GM12892 (cell line): ENCODE measurements at places on chromosomes 1 and 21.

- DNase-seq, result no peak
Observed at GRCh38 chr1:52007215-52008002, 16.9 kb upstream of the RAB3B start.

- DNase-seq, result no peak
Observed at GRCh38 chr1:153395136-153395685, 4.3 kb upstream of the S100A8 start.

GRCh38 chr1:95325349-95325748 lies 91.3 kb downstream of the RWDD3 start:
- no peak for DNase-seq

DNA sequence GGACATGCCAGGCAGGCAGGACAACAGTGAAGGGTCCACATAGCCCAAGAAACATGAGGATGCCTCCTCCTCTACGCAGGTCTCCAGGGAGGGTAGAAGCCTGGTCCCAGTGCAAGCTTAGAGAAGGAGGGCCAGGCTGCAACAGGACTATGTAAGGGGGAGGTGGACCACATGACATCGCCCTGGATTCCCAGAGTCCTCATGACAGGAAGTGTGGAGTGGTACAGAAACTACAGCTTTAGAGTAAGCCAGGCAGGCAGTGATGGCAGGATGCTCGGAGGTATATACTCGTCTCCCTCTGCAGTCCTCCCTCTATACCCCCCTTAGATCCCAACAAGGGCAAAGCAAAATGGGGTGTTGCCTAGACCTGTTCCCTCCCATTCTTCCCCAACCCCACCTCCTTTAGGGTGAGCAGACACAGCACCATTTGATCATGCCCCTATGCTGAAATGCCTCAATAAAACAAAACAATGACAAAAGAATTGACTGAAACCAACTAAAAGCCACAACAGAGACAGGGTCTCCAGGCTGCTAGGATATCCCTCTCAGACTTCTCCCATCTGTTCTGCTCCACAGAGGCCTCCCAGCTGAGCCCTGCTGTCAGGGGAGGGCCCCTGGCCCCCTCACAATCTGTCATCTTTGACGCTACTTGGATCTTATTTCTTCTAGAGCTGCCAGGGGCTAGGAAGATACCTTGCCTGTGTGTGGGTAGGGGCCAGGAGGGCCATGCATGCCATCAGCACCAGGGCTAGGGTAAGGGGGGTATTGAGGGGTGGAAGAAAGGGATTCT lies 13.1 kb downstream of the FAM78B start:
- no peak for DNase-seq

GRCh38 chr1:238916828-238917227 lies 469.5 kb upstream of the CHRM3 start:
- DNase-seq, result no peak

DNA sequence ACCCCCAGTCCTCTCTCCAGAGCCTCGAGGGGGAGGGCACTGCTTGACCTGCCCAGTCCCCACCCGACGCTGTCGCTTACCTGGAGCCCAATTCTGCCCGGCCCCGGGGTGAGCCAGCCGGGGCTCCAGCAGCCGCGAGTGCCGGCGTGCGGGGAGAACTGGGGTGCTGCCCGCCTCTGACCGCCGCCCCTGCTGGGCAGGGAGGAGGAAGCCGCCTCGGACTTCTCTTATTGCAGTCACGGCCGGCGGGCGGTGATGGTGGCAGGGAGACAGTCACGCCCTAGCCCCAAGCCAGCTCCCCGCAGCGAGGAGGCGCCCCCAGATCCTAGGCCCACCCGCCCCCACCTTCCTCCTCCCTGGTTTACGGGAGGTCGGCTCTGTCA lies at the start of gene FGR:
TSS of gene FGR (minus strand) at position 201 of the 383 bp plus-strand sequence. CDS start 11,269 bp downstream, outside the sequence.
- DNase-seq, result no peak

DNA sequence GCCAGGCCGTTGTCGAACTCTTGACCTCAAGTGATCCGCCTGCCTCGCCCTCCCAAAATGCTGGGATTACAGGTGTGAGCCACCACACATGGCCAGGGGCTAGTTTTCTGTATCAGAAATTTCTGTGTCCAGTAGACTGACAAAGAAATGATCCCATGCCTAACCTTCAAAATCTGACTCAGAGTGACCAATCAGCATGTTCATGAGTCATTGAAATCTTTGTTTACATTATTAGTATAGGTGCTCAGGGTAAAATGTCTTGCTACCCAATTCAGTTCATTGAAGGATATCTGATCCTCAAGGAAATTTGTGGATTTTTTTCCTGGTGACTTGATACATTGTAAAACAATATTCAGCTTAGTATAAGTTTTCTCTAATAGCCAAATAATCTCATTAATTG lies 11.0 kb upstream of the LDLRAD2 start:
- DNase-seq, result no peak

DNA sequence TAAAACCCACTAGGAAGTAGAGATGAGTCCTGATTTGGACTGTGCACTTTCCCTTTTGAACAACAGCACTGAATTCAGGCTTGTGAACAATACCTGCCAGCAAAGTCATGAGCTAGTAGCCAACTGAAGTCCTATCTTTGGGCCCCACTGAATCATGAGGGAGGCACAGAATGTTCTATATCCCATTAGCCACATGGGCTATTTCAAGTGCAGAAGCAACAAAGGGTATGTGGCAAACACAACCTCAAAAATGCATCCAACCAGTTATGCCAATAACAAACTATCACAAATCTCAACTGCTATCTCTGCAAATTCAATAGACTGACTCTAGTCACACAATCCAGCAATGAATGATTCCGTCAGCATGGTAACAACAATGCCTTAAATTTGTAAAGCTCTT lies 276.0 kb downstream of the MRPL39 start:
- no peak for DNase-seq

- no peak for DNase-seq
Observed at GRCh38 chr1:243507672-243508302, 251.9 kb downstream of the SDCCAG8 start.

DNA sequence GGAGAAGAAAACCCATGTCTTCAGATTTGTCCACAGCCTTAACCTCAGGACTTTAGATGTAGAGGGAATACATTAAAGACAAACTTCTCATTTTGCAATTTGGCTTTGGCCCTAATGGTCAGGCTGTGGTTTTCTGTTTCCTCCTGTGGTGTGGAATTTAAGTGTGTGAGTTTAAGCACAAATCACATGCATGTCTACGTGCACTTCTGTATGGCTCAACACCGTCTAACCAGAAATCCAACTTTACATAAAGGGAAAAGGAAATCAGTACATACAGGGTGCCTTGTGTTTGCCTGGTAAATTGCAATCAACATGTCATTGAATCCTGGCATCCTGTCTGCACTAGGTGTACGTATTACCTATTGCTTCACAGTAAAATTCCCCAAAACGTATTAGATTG lies 1.2 kb upstream of the ZNF124 start:
- no peak for DNase-seq

GRCh38 chr1:236836157-236836556 lies 41.1 kb downstream of the MTR start:
- no peak for DNase-seq

GRCh38 chr1:199403531-199404116 lies 623.9 kb upstream of the NR5A2 start:
- no peak for DNase-seq

DNA sequence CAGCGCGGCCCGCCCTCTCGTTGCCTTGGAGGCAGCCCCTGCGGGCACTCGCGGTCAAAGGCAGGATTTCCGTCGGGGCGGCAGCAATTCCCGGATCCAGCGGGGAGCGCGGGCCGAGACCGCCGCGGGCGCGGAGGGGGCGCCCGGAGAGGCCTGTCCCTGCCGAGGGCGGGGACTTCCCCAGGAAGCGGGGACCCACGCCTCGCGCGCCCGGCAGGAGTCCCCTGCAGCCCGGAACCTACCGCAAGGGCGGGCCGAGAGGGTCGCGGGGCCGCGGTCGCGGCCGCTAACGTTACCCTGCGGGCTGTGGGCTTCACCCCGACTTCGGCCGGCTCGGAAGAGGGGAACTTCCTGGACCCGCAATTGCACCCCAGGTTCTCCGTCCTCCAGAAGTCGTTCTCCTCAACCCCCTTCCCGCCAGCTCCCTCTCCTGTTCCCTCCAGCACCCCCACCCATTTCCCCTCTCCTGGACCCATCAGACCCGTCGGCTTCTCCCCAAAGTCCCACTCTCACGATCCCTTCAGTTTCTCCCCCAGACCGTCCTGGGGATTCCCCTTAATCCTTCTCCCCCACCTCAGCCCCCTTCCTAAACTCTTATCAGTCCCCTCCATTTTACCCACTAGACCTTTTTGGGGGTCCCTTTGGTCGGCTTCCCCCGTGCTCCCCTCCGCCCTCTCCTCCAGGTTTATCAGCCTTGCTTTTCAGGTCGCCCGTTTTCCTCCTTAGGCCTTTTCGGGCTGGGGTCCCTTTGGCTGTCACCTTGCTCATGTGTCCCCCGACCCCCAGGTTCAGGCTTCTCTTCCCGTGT lies 604 bp downstream of the FGR start:
- no peak for DNase-seq

DNA sequence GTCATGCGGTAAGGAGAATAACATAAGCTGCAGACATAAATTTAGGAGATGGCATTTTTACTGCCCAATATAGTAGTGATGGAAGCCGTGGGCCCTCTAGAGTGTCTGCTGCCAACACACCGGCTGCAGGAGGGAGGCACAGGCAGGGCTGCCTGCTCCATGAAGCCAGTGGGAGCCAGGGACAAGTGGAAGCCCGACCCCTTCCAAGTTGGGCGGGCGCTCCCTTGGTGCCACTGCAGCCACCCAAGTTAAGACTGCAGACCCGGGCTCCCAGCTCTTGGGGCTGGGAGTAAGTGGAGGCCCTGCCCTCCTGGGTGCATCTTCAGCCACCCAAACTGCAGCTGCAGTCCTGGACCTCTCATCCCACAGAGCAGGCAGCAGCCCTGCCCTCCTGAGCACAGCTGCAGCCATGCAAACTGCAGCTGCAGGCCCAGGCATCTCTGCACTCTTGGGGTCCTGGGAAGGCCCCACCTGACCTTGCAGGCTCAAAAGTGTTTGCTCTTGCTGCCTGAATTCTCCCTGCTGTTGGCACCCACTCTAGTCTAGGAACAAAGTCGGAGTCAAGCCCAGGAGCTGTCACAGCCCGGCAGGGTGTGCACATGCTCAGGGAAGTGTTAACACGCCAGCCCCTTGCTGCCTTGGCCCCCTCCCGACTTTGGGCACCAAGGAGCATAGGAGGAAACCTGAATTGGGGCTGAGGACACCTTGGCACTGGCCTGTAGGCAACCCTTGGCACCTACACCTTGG lies 437.2 kb upstream of the PRMT6 start:
- no peak for DNase-seq

DNA sequence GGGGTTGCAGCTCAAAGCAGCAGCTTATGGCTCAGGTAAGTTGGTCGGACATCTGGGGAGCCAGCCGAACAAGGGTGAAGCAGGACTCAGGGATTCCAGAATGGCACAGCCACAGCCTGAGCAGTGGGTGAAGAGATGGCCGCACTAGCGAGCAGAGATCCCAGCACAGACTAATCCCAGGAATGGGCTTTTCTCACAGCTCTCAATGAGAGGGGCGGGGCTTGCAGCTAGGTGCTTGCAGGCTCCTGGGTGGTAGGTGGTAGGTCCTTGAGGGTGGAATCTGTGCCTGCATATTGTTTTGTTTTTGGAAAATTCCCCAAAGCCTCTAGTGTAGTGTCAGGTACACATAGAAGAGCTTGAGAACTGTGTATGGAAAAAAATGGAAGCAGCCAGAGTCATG lies 9.0 kb downstream of the KIAA0040 start:
- DNase-seq, result no peak

GRCh38 chr1:109466452-109467300 lies at the start of gene SYPL2:
Gene SYPL2 (plus strand): TSS chr1:109466546. CDS start chr1:109466844, 298 bp downstream.
- no peak for DNase-seq

DNA sequence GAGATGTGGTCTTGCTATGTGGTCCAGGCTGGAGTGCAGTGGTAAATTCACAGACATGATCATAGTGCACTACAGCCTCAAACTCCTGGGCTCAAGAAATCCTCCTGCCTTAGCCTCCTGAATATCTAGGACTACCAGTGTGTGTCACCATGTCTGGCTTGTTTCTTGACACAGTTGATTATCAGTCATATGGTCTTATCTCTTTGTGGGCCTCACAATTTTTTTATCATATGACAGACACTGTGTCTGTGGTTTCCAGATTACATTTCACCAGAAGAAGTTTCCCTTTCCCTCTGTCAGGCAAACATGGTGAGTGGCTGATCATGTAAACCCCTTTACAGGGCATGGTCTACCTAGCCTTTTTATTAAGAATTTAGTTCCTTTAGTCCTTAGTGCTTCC lies 96.1 kb downstream of the HFM1 start:
- DNase-seq, result no peak

- DNase-seq, result no peak
Observed at GRCh38 chr1:173239058-173239457, 31.9 kb upstream of the TNFSF4 start.

GRCh38 chr1:85102479-85102878 lies 54.2 kb upstream of the MCOLN3 start:
- no peak for DNase-seq

- DNase-seq, result no peak
Observed at GRCh38 chr21:34511787-34512455, at the start of gene KCNE1. Gene KCNE1 (minus strand): TSS chr21:34512210. CDS start chr21:34449634, 62,576 bp downstream.

DNA sequence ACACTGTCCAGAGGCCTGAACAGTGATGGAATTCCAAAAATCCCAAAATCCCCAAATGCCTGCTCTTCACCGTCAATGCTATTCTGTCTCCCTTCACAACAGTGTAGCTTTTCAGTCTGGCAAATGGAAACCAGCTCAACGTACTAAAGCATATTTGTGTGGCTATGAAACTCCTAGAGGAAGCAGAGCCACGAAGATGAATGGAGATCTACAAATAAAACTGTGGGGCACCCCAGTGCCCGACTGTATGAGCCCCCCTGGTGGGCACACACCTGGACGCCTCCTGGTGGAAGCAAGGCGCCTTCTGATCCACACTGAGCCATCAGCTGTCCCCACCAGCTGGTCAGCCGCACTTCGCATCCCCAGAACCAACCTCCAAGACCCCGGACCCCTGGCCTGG lies 129.1 kb upstream of the SOD1 start:
- no peak for DNase-seq

DNA sequence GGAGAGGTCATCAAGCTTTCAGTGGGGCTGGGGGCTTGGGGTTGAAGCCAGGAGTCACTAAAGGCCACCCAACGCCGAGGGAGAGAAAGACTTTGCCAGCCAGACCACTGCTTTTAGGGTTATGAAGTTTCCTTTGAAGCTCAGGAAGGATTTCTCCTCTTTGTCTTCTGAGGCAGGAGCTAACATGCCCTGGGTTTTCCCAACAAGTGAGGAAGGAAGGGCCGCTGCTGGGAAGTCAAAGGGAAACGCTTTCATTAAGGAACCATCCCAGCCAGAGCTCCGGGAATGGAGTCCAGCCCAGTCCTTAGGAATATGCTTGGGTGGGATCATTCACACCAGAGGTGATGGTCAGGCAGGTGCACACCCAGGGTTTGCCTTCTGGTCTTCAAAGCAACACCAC lies 436.9 kb downstream of the PRDM2 start:
- no peak for DNase-seq

DNA sequence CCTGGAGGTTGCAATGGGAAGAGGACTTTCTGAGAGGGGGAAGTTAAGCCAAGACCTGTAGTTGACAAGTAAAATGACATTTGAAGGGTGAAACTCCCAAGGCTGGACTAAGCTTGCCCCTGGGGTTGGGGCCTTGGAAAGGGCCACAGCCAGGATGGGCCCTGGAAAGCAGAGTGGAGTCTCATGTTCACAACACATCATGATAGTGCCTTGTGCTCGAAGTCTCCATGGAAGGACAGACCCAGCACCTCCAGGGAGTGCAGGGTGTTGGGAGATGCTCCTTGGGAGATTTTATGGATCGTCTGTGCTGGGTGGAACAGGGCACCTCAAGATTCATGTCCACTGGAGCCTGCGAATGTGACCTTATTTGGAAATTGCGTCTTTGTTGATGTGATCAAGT lies 55.6 kb upstream of the ACTRT2 start:
- no peak for DNase-seq

GRCh38 chr1:230387876-230388275 lies 38.3 kb downstream of the PGBD5 start:
- DNase-seq, result no peak

GRCh38 chr1:30419831-30420230 lies 303.6 kb downstream of the MATN1 start:
- DNase-seq, result no peak
